ENCODE measurements at places on chromosomes 3 and 15. TPM values are rescaled to one million over a fixed set of nuclear protein-coding genes. Genes with fewer than 3 reads are reported as not detected.

PYGO1 gene
- 16.6 TPM for total RNA-seq

GRCh38 chr3:188396900-188397299 lies 242.9 kb downstream of the LPP start:
- no peak for DNase-seq
- H3K4me3 ChIP-seq: peak overlapping the region; percentile 6
- H3K27ac ChIP-seq: peak overlapping the region; percentile 56
- peaks cover 32% of the 10 kb centered on the region for H3K4me1 ChIP-seq

GPX1 gene
- total RNA-seq: 234 TPM

NIT2 gene
- 15.6 TPM for total RNA-seq

DNA sequence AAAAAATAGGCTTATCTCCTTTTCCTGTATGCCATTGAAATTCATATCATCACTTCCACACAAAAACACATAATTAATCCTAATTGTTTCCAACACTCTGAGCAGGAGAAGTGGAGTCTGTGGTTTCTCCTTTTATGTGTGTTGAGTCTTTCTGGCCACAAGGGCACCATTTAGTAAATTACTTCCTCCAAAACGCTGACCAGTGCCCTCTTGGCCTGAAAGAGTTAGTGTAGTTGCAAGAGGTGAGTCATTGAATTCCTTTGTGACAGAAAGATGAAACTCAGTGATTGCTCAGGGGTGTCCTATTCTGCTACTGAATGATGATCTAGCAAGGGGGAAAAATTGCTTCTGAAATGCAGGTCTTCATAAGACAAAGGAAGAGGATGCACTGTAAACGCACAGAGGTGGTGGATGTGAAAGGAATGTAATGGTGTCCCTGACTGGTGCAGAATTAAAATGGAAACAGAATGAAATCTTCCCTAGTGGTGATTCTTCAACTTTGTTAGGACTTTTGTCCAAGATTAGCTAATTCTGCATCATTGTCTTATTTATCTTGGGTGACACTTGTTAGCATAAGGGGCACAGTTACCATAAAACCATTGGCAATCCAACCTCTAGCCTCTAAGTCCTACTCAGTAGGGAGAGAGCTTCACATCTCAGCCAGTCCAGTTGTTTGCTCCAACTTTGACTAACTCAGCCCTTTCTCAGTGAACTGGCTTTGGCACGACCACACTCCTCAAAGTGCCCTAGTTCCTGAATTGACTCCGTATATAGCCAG lies 208.4 kb upstream of the NANOGP8 start:
- peaks cover 7% of the 10 kb centered on the region for H3K4me1 ChIP-seq
- H3K4me3 ChIP-seq: no peak overlapping the region
- H3K27me3 ChIP-seq: no peaks in the 10 kb centered on the region

CRABP1 gene
- not detected for total RNA-seq

DNA sequence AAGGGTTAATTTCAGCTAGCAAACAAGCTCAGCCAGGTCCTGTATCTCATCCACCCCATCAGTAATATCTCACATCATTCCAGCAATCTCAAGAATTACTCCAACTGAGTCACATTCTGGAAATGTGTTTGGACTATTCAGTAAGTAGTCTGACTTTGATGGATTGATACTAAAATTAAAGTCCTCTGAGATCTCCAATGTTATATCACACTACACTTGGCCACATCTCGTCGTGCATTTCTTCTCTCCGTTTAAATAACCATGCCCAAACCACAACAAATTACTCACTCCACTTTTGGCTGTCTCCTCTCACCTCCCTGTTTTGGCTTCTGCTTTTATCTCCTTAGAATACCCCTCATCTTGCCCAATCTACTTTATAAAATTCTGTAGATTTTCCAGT lies 292.2 kb downstream of the PYDC2 start:
- DNase-seq: no peak
- H3K4me1 ChIP-seq: no peaks in the 10 kb centered on the region

GRCh38 chr3:188510366-188510765 lies 356.4 kb downstream of the LPP start:
- H3K4me3 ChIP-seq: no peak overlapping the region
- no peak for DNase-seq
- H3K36me3 ChIP-seq: no peaks in the 10 kb centered on the region
- no peaks in the 10 kb centered on the region for H3K27me3 ChIP-seq
- H3K27ac ChIP-seq: peak overlapping the region; percentile 7
- H3K4me1 ChIP-seq: peaks cover 29% of the 10 kb centered on the region

GRIP2 gene
- total RNA-seq: 0.50 TPM

GRCh38 chr3:37505415-37505814 lies 331.0 kb upstream of the LRRFIP2 start:
- H3K27ac ChIP-seq: no peak overlapping the region
- DNase-seq: no peak
- H3K36me3 ChIP-seq: peaks cover 4% of the 10 kb centered on the region
- H3K27me3 ChIP-seq: no peaks in the 10 kb centered on the region
- peaks cover 21% of the 10 kb centered on the region for H3K4me1 ChIP-seq

TMEM40 gene
- total RNA-seq: not detected

MITF gene
- 81.5 TPM for total RNA-seq

ZNF660 gene
- 2.7 TPM for total RNA-seq

- H3K27ac ChIP-seq: peak overlapping the region; percentile 27
- no peaks in the 10 kb centered on the region for H3K4me1 ChIP-seq
- no peak for DNase-seq
- no peaks in the 10 kb centered on the region for H3K27me3 ChIP-seq
Observed at GRCh38 chr15:99197856-99198255, 51.5 kb downstream of the TTC23 start.

- no peaks in the 10 kb centered on the region for H3K27me3 ChIP-seq
- no peak overlapping the region for H3K27ac ChIP-seq
- H3K4me1 ChIP-seq: no peaks in the 10 kb centered on the region
- no peak for DNase-seq
Observed at GRCh38 chr3:187120326-187120725, 19.0 kb downstream of the RPL39L start.

SENP8 gene
- total RNA-seq: 2.1 TPM

LIPC gene
- 0.42 TPM for total RNA-seq

DNA sequence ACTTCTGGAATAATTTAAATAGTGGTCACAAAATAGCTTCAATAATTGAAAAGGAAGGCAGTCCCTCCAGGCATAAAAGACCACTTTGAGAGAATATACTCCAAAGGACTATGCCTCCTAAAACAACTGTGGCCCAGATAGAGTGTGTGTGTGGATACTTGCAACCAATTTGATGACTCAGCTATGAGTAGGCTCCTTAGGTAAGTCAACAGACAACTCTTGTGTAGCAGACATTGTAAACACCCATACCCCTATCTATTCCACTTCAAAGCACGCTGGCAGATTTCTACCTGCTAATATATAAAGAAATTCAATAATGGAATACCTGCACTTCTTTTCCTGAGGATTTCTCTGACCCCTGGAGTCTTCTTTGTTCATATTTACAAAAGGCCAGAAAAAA lies 254.5 kb downstream of the NEK10 start:
- H3K27ac ChIP-seq: no peak overlapping the region
- H3K27me3 ChIP-seq: no peaks in the 10 kb centered on the region
- DNase-seq: no peak
- no peaks in the 10 kb centered on the region for H3K36me3 ChIP-seq
- no peaks in the 10 kb centered on the region for H3K4me1 ChIP-seq
- H3K4me3 ChIP-seq: no peak overlapping the region

- H3K4me3 ChIP-seq: no peak overlapping the region
- peak overlapping the region; percentile 94 for H3K27ac ChIP-seq
- peaks cover 100% of the 10 kb centered on the region for H3K4me1 ChIP-seq
- peaks cover 15% of the 10 kb centered on the region for H3K36me3 ChIP-seq
- H3K27me3 ChIP-seq: no peaks in the 10 kb centered on the region
Observed at GRCh38 chr3:99862208-99862607, 44.5 kb downstream of the CMSS1 start.

GRCh38 chr3:177594096-177594495 lies 396.8 kb upstream of the TBL1XR1 start:
- no peaks in the 10 kb centered on the region for H3K27me3 ChIP-seq
- DNase-seq: no peak
- H3K27ac ChIP-seq: peak overlapping the region; percentile 14
- H3K4me3 ChIP-seq: no peak overlapping the region
